ENCODE measurements at places on chromosomes 2 and 18.

DNA sequence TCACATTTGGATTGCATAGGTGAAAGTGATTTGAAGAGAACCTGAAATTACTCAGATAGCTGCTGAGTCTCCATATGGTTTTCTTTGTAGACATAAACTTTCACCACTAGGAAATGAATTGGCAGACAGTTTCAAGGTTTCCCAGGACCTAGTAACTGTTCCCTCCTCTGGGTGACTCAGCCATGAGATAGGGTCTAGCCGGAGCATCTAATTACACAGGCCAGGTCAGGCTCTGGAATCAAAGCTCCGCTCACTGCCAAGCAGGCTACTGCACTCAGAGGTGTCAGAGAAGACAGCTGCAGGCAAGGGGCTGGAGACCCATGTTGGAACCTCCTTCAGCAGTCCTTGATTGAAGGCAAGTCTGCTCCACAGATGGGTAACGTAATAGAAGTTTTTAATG, 429.2 kb downstream of the TNS1 start:
- no peak for DNase-seq

- DNase-seq, result no peak
Measured at GRCh38 chr2:220703279-220703678, 868.8 kb downstream of the EPHA4 start.

DNA sequence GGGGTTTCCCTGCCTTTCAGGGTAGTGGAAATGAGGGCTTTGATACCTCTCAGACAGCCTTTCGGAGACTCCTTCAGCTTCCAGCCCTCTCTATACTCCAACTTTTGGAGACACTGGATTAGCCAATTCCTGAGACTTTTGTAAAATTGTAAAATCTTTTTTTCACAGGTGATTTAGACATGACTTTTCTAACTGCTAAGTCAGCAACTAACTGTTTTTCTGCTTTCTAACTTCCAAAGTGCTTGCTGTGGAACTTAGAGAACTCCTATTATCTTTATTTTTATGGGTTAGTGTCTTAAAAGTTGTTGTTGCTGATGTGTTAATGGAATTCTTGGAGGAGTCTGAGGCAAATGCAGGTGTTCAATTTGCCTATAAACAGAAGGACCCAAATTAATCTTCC, 616.7 kb upstream of the ID2 start:
- no peak for DNase-seq

GRCh38 chr18:56711708-56712445, 60.7 kb downstream of the WDR7 start:
- DNase-seq, result no peak

DNA sequence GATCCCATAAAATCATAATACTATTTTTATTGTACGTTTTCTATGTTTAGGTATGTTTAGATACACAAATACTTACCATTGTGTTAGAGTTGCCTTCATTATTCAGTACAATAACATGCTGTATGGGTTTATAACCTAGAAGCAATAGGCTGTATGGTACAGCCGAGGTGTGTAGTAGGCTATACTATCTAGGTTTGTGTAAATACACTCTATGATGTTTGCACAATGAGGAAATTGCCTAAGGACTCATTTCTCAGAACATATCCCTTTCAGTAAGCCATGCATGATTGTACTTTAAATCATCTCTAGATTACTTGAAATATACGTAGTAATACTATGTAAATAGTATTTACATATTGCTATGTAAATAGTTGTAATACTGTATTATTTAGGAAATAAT, 156.7 kb downstream of the CDCA7 start:
- no peak for DNase-seq

DNA sequence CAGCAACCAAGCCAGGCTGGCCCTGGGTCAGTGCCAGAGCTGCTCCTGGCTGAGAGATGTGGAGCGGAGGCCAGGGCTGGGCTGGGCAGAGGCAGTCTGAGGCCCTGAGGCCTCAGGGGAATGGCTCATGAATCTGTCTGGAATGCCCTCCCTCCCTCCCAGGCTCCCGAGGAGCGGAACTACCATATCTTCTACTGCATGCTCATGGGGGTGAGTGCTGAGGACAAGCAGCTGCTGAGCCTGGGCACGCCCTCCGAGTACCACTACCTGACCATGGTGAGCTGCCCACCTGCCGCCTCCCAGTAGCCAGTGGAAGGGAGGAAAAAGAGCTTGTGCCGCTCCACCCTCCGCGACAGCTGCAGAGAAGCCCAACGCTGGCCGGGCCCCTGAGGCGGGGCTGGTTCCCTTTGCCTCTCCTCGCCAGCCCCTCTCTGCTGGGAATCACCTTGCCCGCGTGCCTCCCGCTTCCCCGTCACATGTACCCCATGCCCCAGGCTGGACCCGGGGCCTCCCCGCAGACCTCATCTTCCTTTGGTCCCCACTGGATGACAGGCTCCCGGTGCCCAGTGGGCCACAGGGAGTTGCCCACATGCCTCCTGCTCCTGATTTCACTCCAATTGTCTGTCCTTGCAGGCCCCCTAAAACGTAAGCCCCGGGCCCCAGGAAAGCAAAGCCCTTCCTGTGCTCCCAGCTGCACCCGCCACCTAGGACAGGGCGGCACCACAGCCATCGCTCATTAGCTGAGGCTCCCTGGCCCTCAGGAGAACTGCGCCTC, 41.1 kb downstream of the MYO7B start:
- DNase-seq, result no peak

- no peak for DNase-seq
Measured at GRCh38 chr2:43224571-43225092, 1.8 kb downstream of the ZFP36L2 start.

DNA sequence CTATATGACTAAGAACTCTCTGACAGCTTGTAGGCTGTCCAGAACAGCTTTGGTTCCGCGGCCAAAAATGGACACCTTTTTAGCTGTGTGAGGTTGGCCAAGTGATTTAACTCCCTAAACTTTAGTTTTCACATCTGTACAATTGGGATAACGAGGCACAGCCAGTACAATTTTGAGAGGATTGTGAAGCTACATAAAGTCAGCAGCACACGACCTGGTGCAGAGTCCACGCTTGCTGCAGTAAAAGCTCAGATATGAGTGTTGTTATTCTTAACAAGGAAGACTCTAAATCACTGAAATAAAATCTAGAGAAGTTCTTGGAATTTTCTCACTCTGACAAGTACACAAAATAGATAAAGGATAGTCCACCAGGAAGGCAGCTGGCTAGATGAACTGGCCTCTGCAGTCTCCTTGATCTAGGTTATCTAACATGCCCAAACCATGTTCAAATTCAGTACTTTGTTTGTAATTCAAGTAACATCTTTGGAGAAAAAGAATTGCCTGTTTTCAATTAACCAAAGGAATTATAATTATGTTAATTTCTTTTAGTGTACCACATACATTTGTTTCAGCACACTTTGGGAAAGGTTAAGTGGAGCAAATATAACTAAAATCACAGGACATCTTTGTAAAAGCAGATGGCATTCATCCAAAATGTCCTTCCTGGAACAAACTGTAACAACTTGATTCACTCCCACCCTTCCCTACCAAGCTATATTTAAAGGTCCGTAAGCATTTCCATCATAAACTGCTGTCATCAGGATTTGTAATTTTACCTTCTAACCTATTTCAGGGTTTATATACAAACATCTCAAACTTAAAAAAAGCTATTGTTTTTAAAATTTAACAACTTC, 201.7 kb upstream of the STK17B start:
- no peak for DNase-seq

DNA sequence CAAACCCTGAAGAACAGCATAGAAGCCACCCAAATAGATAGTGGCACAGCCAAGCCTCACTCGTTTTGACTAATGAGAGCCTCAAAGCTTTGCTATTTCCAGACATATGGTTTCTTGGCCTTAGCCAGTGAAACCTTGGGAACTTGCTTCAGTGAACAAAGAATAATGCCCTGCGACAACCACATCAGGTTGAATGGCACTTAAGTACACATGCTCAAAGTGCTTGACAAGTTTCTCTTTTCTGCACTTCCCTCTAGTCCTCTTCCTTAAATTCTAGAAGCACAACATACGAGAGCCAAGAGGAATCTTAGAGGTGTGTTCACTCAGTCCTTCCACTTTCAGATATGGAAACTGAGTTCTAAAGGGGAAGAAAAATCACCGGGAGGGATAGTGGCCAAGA, 258.3 kb downstream of the HAUS1 start:
- no peak for DNase-seq

- no peak for DNase-seq
Measured at GRCh38 chr2:193985272-193985671, 1671.8 kb upstream of the SLC39A10 start.

GRCh38 chr2:27897717-27898116, 7.2 kb downstream of the BABAM2 start:
- no peak for DNase-seq

GRCh38 chr18:65279668-65280305, 471.0 kb upstream of the CDH7 start:
- DNase-seq, result no peak

GRCh38 chr18:41490861-41491260, 464.2 kb upstream of the PIK3C3 start:
- DNase-seq, result no peak

DNA sequence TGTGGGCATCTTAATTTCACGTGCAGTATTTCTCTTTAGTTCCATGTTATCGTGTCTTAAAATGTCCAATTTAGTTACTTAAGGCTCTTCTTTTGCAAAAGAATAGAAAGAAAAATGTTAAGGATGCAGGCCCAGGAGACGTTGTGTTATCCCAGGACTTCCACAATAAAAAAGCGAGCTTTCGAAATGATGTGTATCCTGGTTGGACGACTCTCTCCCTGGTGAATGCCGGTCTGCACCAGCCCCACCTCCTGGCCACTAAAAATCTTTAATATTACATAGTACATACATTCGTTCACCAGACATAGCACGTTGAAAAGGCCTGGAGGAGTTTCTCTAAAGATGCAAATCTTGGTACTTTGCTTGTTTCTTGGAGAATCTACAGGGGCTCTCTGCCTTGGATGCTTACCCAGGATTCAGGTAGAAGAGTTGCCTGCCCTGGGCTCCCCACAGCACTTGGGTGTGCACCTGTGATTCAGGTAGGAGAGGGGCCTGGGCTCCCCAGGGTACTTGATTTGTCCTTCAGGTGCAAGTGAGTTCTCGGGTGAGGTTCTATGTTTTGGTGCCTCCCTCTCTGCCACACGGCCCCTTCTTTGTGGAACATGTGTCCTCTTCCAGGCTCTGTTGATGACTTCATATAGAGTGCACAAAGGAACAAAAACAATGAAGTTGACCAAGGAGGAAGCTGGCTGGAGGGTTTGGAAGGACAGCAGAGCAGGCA, 26.6 kb downstream of the TWIST2 start:
- no peak for DNase-seq

DNA sequence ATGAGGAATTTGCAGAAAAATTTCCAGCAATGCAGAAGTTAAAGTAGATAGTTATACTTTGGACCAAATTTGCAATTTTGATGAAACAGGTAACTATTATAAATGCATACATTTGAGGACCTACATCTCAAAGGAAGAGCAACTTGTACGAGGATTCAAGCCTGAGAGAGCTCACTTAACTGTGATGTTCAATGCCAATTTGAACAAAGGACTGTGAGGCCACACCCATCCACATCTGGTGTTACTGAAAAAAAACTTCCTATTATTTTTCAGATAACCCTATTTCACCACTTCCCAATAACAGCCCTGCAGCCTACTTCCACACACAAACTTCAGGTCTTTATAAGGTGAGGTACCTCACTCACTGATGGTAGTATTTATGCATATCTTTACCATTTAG, 203.5 kb upstream of the NABP1 start:
- no peak for DNase-seq

DNA sequence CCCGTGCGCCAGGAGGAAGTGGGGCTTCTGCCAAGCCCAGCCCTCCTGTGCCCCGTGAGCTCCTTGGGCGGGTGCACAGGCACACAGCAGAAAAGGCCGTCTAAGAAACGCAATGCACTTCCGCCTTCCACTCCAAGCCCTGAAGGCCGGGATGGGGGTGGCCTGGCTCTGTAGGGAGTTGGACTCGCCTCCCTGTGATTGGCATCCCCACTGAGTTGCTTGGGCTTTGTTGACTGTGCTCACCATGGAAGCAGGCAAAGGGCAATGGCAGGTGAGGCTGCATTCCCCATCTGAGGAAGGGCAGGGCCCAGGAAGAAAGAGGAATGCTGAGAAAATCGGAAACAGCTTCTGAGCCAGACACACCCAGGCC, 66.8 kb downstream of the CRACDL start:
- no peak for DNase-seq

DNA sequence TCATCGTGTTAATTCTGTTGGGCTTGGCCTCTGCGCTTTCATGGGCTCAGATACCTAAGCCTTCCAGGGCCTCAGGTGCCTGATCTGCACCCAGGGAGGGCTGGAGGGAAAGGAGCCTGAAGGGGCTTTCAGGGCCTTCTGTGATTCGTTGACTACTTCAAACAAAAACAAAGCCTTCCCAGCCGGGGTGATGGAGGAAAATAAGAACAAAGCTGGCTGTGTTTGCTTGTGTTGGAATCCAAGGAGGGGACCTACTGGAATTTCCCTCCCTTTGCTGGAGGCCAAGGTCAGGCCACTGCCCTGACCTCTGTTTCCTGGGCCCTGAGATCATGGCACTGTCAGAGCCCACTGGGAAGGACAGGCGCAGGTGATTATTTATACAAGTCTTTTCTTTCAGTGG, 135.3 kb downstream of the KLHL29 start:
- no peak for DNase-seq

DNA sequence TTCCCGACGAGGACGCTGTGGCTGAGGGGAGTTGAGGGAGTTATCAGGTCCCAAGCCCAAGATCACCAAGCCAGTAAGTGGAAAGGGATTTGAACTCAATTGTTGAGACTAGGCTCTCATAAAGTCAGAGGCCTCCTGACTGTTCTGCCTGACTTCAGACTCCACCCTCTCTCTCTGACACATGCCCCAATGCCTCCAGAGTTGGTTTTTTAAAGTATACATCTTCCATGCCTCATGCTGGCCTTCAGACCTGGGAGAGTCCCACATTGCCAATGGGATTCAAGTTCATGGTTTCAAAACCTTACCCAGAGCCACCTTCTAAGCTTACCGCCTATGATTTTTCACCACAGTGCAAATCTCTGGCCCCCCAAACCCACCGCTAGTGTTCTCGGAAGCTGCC, 100.8 kb downstream of the RTN4 start:
- DNase-seq, result no peak

- no peak for DNase-seq
Measured at GRCh38 chr18:49837889-49838288, 24.6 kb upstream of the ACAA2 start.

DNA sequence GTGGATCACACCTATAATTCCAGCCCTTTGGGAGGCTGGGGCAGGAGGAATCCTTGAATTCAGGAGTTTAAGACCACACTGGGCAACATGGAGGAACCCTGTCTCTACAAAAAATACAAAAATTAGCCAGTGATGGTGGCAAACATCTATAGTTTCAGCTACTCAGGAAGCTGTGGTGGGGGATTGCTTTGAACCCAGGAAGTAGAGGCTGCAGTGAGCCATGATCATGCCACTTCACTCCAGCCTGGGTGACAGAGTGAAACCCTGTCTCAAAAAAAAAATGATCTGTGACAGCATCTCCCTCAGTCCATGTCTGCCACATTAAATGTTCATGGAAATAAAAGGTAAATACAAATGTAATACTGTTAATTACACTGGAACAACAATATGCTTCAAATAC, 121.4 kb upstream of the COL5A2 start:
- no peak for DNase-seq
